ENCODE measurements at places on chromosomes 7 and 10.

DNA sequence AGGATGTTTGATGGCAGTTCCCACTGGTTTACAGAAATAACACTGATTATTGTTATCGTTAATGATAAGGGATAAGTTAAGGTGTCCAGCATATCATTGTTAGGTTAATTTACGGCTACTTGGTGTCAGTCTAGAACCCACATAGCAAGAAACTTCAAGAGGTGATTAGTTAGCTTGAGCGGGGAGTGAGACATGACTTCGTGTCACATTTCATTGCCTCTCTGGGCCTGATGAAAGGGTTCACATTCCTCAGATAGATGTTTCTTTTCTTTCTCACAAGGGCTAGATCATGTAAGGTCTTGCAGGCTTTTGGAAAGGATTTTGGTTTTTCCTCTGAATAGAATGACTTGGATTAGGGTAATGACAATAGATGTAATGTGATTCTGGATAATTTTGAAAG lies 26.7 kb downstream of the WAC start:
- DNase-seq, result no peak

DNA sequence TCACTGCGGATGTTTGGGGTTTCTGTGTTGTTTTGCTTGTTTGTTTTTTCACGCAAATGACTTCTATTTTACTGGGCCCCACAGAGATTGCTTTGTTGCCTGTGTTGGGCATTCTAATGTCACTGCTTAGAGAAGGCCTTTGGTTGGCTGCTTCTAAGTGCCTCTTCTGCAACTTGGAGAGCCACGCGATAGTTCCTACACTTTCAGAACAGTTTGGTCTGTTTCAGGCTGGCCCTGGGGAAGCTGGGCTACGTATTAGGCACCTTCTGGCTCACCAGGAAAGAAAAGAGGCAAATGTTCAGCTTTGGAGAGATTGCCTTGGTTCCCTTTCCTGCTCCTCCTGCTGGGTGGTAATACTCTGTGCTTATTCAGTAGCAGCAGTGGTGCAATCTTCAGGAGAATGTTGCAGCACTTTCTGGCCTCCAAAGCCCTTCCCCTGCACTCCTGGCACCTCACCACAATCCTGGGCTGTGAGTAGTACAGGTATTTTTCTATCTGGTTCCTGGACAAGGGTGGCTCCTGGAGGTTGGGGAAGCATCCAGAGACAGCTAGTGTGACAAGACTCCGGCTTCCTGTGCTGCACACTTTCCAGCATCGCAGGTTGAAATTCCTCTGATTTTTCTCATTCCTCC lies 1.2 kb downstream of the ANTXRL start:
- no peak for DNase-seq

GRCh38 chr7:140238778-140239652 lies 62.2 kb upstream of the KDM7A start:
- no peak for DNase-seq

DNA sequence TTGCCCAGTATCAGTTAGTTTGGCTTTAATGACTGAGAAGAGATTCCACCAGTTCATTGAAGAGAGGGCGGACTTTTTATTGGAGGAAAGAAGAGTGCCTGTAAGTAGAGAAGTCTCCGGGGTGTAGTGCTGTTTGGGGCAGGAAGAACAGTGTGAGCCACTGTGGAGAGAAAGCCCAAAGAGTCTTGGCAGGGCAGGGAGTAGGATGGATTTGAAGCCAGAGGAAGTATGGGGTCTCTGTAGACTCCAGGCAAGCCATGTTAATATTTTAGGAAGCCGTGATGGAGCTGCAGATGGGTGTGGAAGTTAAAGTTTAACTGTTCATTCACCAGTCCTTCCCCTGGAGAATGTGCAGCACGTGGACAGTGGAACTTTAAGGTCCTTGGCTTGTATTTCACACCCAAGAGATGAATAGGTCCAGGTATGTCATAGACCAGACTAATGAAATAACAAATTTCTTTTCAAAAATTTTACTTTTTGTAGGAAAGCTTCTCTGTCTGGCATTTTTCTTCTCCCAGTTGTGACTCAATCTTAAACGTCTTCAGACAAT lies 54.1 kb downstream of the TCF7L2 start:
- DNase-seq, result no peak

DNA sequence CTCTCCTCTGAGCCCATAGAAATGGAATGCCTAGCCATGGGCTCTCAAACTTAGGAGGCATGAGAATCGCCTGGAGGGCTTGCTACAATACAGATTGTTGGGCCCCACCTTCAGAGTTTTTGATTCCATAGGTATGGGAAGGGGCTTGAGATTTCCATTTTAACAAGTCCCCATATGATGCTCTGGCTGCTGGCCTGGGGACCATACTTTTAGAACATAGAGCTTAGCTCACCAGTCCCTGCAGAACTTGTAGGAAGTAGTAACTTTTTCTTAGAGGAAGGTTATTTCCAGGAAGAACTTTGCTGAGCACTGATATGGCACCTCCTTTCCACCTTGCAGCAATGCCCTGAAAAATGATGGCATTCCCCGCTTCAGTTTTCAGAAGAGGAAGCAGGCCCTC lies 177.0 kb upstream of the ZMIZ1 start:
- peak; percentile 84 for DNase-seq

- DNase-seq, result no peak
Observed at GRCh38 chr7:75879771-75880184, 944 bp downstream of the RHBDD2 start.

GRCh38 chr7:115252461-115252860 lies 330.6 kb downstream of the MDFIC start:
- no peak for DNase-seq

DNA sequence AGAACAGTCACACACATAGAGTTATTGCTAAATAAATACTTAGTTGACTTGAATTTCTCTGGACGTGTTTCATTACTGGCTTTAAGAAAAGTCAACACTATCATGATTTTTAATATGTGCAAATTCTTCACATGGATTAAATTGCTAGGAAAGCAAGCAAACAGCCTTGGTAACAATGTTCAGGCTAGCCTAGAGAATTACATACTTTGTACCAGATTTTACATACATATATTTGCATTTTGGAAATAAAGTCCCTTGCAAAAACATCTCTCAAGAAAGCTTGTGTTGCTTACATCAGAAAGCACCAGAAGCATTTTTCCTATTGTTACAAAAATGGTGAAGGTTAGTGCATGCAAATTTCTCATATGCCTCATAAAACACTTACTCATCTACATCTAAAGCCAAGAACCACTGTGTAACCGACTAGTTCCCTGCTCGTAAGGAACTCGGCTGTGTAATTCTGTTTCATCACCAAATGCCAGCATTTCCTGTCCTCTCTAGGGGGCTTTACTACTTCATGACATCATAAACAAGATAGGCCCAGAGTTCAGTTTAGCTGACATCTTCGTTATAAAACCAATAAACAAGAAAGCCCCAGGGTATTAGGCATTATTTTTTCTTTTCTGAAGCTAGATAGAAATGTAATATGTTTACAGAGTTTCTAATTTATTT lies 87.8 kb downstream of the CFAP58 start:
- DNase-seq, result no peak

DNA sequence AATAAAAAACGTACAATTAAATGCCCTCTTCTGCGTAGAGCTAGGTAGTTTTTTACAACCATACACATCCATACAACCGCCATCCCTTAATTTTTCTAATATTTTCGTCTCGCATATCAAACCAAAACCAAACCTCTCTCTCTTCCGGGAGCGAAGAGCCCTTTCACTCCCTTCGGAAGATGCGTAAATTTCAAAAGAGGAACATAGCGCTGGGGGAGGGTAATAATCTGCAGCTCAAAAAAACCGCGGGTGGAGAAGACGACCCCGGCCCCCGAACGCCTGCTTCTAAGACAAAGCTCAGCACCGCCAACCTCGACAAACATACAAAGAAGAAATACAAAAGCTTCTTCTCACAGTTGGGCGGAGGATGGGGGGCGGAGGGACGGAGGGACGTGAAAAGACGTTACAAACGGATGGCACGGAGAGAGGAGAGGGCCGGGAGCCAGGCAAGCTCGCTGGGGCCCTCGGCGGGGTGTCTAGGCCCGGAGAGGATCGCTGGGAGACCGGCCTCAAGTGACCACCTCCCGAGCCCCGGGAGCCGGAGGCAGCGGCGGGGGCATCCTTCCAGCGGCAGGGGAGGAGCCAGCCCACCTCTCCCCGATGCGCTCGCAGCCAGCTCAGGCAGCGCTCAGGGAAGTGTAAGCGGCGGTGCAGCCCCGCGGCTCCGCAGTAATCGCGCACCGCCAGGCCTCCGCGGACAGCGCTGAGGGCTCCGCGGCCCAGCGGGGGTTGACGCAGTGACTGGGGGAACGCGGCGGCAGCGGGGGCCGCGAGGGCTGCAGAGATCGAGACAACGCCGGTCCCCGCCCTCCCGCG lies 851 bp downstream of the MKRN1 start:
- DNase-seq, result peak; percentile 92

Data from esophagus muscularis mucosa (tissue), 4 donors.